Stimulated activated memory B cell treated with anti-CD40 and anti-IgM and Interleukin-4, amounts not matched to agents 10 μg/mL and 1 μg/mL and 100 μg/mL, for 72 hours (primary cell): ENCODE measurements at places on chromosomes 12 and 14.

DNA sequence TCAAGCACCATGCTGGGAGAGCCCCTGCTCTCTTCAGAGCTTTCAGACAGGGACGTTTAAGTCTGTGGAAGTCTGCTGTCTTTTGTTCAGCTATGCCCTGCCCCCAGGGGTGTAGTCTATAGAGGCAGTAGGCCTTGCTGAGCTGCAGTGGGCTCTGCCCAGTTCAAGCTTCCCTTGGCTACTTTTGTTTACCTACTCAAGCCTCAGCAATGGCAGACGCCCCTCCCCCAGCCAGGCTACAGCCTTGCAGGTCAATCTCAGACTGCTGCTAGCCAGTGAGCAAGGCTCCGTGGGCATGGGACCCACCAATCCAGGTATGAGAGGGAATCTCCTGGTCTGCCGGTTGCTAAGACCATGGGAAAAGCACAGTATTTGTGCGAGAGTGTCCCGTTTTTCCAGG, 37.4 kb upstream of the C12orf71 start:
- ATAC-seq: no peak

DNA sequence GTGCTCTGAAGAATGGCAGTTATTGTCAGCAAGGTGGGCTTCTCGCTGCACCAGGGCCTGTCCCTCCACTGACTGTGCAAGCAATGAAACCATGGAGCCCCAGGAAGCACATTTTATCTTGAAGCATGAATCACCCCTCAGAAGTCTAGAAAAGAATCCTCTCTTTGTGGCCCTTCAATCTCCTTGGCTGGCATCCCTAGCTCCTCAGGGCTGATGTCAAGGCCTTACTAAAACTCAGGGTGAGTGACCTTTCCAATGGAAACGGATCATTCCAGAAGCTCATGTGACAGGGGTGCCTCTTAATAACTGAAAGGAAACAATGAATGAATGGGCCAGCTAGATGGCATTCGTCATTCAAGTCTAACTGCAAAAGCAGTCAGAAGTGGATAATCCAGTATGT, 22.3 kb upstream of the PLEKHH1 start:
- no peak for ATAC-seq

DNA sequence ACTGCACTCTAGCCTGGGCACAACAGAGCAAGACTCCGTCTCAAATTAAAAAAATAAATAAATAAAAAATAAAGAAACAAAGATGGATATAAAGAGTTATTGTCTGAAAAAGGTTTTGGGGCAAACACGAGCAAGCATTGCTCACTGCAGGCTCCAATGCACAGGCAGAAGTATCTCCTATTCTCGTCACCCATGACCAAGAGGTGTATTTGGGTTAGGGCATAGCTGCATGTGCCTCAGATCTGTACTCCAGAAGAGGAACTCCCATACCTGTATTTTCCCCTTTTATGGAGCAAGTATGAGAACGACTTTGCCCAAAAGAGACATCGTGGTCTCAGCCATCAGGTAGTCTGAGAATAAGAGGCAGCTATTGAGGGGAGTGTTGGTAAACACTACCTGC, 10.2 kb upstream of the TCP11L2 start:
- peak; percentile 67 for ATAC-seq

DNA sequence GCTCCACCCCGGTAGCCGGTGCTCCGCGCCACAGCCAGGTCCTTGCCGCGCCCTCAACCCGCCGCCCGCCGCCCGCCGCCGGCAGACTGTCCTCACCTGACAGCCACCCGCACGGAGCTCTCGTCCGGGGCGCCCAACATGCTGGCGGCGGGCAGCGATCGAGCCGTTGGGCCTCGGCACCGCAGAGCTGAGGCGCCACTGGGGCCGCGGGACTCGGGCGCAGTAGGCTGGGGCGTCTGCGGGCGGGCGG, 164 bp downstream of the KIF21A start:
- ATAC-seq: peak; percentile 49

GRCh38 chr14:32703183-32703621, 235.5 kb upstream of the NPAS3 start:
- no peak for ATAC-seq

GRCh38 chr12:98861251-98861650, 216.2 kb downstream of the APAF1 start:
- no peak for ATAC-seq

DNA sequence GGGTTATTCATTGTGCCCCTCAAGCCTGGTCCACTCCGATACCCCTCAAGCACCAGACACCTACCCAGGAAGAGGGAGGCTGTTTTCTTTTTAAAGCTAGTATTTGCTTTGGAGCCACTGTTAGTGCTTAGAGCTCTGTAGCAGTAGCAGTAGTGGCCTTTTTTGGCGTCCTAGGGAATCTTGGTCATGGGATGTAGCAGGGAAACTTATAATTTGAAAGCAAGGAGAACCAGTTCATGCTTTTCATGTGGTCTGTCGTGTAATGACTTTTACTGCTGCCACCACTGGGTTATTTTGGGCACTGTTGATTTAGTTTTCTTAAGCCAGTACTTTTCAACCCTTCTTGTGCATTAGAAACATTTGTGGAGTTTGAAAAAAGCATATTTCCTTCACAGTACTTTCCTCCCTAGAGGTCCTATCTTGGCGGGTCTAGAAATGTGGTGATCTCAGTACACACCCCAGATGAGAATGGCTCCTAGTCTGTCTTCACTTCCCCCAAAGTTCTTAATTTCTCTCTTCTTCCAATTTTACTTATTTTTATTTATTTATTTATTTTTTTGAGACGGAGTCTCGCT, 49.7 kb downstream of the MARK3 start:
- ATAC-seq: no peak

GRCh38 chr14:62209287-62209899, 447.2 kb downstream of the SNAPC1 start:
- ATAC-seq: no peak

DNA sequence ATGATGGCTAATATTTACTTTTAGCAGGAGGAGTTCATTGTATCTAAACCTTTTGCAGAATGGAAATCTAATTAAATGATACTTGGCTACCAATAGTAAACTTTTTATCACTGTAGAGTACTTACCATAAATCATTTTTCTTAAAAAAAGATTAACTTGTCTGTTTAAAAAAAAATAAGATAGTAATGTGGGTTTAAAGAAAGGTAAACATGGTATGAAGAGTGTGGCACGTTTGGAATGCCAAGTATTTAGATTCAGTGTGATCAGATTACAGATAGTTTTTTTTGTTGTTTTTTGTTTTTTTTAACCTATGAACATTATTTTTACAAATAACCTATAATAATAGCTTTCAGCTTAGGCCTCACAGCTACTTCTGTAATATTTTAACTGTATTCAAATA, 25.8 kb downstream of the KTN1 start:
- ATAC-seq: no peak

GRCh38 chr12:5442251-5443006, 10.5 kb downstream of the NTF3 start:
- no peak for ATAC-seq

- ATAC-seq: no peak
These were observed 45.5 kb downstream of the STX2 start for GRCh38 chr12:130793554-130793849.

GRCh38 chr12:43352001-43352400, 200.0 kb downstream of the ADAMTS20 start:
- ATAC-seq: no peak

DNA sequence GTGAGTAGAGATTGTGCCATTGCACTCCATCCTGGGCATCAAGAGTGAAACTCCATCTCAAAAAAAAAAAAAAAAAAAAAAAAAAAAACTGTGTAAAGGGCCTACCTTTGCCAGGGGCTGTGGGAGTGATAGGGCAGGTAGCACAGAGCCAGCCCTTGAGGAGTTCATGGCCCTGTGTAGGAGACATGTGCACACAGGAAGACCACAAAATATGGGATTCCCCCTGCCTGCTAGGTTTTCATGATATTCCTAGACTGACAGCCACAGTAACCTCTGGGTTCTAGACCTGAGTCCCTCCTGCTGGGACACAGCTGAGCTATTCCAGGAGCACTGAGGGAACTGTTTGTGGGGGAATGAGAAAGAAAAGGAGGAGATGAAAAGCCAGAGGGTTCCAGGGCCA, 8.3 kb upstream of the SPTSSA start:
- no peak for ATAC-seq

- no peak for ATAC-seq
These were observed 98.9 kb downstream of the GPHN start for GRCh38 chr14:66606826-66607225.

DNA sequence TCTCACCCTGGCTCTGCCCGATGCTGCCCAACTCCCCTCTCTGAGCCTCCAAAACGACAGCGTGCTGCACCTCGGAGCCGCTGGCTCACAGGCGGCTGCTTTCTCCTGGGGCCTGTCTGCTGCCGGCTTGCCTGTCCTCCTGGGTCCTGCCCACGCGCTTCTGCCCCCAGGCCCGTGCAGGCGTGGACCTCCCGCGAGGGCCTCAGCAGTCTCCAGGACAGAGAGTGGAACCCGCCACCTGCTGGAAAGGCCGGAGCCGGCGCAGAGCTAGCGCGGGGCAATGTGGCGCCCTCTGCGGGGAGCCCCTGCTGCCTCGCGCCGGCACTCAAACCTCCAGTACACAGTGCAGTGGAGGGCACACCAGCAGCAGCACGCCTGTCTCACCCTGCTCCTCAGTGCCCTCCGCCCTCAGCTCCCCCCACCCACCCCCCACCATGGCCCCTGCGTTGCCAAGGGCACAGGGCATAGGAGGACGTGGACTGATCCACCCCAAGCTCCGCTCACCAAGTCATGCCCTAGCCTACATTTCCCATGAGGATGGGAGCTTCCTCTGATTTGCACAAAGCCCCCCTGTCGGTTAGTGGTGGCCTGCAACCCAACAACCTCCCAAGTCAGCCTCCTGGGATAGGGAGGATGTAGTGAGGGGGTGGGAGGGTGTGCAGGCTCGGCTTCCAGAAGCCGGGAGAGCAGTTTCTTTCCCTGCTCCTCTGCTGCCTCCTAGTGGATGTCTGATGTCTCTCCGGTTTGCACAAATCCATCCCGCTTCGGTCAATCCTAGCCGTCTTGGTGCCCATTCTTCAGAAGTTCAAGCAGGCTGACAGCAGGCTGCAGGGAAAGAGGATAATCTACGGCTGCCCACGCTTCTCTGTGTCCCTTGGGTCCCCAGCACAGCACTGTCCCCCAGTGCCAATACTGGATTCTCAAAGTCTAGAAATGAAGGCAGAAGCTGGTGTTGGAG, 25.2 kb downstream of the KRT8 start:
- ATAC-seq: peak; percentile 84

- ATAC-seq: peak; percentile 72
These were observed 10.5 kb downstream of the ARHGEF25 start for GRCh38 chr12:57621497-57622292.

- ATAC-seq: peak; percentile 65
These were observed 46.7 kb downstream of the LRRC74A start for GRCh38 chr14:76872796-76873432.

- no peak for ATAC-seq
These were observed 341.2 kb upstream of the NAV3 start for GRCh38 chr12:77489331-77489970.

- no peak for ATAC-seq
These were observed 666 bp upstream of the DERA start for GRCh38 chr12:15910468-15910863.

DNA sequence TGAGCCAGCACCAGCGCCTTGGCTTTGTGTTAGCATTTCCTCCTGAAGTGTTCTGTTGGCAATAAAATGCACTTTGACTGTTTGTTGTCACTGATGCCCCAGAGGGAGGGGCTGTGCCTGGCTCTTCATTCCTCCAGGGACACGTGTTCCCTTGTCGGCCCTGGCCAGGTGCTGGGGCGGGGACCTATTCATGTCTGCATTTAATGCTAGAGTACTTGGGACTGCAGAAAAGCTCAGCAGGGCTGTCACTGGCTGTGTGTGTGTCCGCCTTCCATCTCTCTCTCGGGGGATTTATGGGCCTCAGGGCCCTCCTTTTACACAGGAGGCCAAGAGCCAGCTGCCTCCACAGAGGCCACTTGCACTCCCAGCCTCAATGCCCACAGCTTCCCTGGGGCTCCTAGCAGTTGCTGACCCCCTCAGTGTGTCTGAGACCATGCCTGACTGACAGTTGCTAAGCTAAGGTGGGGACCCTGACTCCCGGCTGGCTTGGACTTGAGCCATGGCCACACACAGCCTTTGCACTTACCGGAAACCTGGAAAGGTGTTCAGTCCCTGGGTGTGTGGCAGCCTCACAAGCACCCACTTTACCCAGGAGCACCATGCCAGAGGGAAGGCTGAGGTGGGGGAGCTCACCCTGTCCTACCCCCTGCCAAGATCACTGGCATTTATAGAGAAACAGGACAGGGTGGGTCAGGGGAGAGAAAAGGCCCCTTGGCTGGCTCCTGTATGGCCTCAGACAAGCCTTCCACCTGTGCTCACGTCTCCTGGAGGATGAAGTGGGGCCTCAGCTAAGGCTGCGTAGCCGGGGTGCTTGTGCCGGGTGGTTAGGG, 27.8 kb downstream of the HIP1R start:
- ATAC-seq: no peak

- no peak for ATAC-seq
These were observed 266.3 kb downstream of the ZFP36L1 start for GRCh38 chr14:68526512-68527091.

- no peak for ATAC-seq
These were observed 63.1 kb downstream of the BBS10 start for GRCh38 chr12:76284816-76285750.

DNA sequence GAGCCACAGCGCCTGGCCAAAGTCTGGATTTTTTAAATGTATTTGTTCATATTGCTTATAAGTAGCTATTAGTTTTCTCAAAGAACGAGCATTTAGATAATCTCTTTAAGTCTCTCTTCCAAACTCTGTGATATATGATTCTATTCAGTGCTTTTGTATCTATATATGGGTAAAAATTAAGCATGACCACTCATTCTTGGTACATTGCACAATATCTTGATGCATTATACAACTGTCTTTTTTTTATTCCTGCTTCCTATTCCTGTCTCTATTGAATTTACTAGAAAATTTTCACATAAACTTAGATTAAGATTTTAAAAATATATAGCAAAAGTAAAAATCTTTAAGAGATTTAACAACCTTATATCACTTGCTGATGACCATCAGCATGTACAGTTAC, 29.1 kb downstream of the SOCS2 start:
- no peak for ATAC-seq
